ENCODE measurements at places on chromosomes 12 and 14.

DNA sequence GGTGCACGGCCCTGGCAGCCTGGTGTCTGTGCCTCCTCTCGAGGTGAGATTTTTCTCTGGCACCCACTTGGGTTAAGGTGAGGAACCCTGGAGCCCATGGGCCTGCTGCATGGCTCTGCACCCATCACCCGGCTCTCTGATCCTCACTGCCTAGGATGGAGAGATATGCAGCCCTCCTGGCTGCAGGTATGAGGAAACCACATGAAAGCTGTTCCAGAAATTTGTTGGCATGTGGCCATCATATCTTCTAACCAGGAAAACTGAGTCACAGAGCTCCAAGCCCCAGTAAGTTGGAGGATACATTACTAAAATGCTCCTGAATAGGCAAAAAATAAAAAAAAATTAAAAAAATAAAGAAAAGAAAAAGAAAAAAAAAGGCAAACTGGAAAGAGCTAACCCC lies 39.3 kb upstream of the DDX11 start:
- no peak for DNase-seq

DNA sequence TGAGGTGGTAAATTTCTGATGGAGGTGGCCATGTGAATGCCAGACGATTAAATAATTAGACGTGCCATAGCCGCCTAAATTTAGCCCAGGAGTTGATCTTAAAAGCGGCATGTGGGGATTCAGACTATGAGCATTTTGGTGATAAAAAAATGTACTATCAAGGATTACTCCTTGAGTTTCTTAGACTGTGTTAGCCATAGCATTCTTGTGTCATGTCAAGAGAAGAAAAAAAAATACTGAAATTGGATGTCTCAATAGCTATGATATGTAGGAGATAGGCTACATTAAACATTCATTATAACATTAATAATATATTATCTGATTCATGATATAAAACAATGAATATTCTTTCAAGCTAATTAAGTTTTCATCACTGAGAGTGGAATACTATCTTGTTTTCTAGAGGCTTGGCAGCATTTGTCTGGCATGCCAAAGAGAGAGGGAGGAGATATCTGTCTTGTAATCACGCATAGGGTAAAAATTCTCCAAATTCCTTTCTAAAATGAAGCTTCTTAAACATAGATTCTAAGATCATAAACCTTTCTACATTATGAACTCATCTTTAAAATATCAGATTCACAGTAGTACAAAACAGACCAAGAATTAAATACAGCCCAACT lies 727.0 kb downstream of the C12orf50 start:
- no peak for DNase-seq

DNA sequence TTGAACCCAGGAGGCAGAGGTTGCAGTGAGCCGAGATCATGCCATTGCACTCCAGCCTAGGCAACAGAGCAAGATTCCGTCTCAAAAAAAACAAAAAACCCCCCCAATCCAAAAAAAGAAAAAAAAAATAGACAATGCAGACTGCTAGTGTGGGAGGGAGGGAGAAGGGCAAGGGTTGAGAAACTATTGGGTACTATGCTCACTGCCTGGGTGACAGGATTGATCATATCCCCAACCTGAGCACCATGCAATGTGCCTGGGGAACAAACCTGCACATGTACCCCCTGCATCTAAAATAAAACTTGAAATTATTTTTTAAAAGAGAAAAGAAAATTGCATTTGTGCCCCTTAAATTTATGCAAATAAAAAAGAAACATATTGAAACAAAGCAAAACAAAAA lies 65.6 kb upstream of the PLEKHG3 start:
- DNase-seq = no peak

GRCh38 chr14:53360829-53361228 lies 207.7 kb upstream of the DDHD1 start:
- no peak for DNase-seq

GRCh38 chr14:102212845-102213244 lies 73.1 kb downstream of the WDR20 start:
- no peak for DNase-seq

GRCh38 chr12:94615260-94616181 lies 34.8 kb downstream of the TMCC3 start:
- no peak for DNase-seq

DNA sequence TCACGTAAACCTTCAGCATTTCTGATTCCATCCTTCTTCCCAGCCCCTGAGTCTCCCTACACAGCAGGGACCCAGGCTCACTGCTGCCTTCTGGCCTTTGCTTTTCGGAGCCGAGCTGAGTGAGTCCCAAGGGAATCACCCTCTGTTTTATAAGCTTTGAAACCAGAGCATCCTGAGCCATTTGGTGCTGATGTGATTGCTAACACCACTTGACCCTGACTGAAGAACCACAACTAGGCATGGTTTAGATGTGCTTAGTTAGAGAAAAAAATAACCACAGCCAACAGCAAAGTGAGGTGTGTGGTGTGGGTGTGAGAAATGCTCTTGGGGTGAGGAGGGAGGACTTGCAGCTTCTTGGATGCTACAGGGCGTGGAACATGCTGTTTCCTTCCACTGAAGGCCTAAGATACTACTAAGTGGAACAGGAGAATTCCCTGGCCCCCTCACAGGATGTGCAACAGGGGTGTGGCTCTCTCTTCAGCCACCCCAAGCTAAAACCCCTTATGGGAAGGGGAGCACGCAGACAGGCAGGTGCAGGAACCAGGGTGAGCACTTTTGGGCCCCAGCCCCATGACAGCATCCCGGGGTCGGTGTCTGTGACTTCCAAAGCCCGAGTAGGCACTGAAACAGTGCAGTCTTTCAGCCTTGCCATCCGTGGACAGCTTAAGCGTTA lies at the start of gene TC2N:
Gene TC2N, minus strand, starts transcription at position 221 of the 673 bp plus-strand sequence. CDS start 53,767 bp downstream, outside the sequence.
- no peak for DNase-seq

DNA sequence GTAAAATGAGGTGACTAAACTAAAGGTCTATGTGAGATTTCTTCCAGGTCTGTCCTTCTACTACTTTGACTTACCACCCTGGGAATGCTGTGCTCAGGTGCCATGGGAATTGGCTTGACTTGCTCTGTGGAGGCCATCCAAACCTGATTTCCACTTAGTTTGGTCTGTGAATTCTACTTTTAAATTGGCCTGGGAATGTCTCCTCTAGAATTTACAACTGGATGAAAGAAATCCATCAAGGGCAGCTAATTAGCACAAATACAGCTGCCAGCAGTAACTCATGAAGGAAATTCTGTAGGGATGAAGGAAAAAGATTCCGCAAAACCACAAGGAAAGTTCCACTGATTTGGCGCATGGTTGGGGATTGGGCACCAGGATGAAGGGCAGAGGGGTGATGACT lies 31.7 kb upstream of the FRMD6 start:
- DNase-seq = no peak

- DNase-seq = no peak
Measured at GRCh38 chr14:91029456-91030217, 30.8 kb downstream of the RPS6KA5 start.

DNA sequence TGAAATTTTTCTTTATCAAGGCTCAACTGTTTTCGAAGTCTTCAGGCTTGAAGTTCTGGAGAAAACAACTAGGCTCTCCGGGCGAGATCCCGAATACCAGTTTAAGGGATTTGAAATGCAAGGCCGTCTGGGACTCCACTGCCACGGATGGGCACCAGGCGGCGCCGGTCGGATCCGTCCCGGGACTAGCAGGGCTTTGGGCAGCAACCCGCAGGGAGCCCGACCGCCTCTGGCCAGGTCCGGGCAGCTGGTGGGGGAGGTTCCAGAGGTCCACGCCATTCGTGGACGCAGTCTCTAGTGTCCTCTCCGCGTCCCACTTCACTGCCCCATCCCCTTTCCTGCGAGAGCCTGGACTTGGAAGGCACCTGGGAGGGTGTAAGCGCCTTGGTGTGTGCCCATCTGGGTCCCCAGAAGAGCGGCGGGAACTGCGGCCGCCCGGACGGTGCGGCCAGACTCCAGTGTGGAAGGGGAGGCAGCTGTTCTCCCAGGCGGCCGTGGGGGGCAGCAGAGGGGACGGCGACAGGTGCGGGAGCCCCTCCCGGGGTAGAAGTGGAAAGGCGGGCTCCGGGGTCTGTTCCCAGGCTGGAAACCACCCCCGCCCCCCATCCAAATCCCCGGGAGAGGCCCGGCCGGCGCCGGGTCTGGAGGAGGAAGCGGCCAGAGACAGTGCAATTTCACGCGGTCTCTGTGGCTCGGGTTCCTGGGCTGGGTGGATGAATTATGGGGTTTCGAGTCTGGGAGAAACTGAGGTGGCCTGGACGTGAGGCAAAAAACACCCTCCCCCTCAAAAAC lies 838 bp upstream of the ERBB3 start:
- peak; percentile 72 for DNase-seq

- no peak for DNase-seq
Measured at GRCh38 chr14:61109288-61109687, 128.2 kb downstream of the SLC38A6 start.

- DNase-seq = no peak
Measured at GRCh38 chr14:60002819-60003492, 83.0 kb downstream of the LRRC9 start.

DNA sequence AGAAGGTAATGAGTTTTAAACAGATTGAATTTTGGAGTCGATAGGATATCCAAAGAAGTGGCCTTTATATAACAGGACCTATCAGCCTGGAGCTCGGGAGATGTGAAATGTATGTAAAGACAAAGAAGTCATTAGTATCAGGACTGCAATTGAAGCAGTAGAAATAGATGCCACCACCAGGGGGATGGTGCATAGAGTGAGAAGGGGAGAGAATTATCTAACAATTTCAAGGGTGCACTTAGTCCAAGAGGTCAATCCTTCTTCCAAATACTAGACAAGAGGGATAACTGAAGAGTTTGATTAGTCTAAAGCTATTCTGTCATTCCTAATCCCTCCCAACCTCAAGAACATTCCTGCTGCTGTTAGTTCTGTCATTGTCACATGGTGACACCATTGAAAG lies 127.8 kb downstream of the CFAP54 start:
- DNase-seq = no peak

GRCh38 chr12:130973906-130974305 lies 20.2 kb downstream of the ADGRD1 start:
- DNase-seq = no peak

DNA sequence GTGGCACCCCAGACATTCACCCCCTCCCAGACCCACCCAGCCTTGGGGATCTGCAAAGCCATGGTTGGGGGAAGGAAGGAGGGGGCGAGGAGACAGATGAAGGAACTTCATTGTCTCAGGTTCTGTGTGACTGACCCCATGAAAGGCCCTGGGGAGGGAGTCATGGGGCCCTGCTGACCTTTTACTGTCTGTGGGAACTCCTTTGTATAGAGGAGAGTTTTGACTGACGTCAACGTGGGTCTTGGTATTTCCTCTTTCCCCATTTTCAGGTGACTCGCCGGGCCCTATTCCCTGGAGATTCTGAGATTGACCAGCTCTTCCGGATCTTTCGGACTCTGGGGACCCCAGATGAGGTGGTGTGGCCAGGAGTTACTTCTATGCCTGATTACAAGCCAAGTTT lies 3.1 kb upstream of the RAB5B start:
- no peak for DNase-seq

DNA sequence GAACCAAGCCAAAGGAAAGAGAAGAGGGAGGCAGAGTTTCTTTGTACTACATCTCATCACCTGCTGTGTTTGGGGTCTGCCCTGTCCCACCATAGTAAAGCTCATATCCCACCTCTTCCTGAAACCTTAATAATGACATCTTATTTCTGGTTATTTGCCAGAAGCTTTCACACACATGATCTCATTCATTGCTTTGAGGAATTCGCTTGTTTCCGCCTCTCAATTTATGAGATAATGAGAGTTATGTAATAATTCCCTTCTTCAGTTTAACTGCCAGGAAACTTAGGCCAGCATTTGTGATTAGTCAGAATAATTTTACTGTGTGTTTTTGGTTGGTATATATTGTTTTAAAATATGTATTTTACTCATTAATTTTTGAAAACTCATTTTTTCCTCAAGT lies 205.2 kb downstream of the CACNA1C start:
- DNase-seq = no peak

GRCh38 chr12:2284857-2285256 lies 232.1 kb downstream of the CACNA1C start:
- DNase-seq = peak; percentile 52

DNA sequence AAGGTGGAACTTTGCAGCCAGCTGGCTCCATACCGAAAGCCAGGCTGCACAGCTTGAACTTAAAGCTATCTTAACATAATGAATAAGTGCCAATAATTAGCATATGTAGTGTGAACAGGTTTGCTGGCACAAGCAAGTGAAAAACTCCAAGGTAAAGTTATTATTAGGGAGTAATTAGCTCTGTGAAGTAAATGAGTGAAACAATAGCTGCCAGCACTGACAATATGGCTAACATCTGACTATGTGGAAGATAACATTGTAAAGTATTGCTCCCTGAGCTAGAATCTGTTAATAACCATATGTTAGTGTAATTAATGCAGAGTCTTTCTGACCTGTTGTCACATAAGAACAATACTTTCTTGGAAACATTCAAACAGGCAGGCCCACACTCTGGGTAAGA lies 246.4 kb downstream of the SOX5 start:
- DNase-seq = no peak
